Hematopoietic multipotent progenitor cell (in vitro differentiated cells): ENCODE measurements at places on chromosomes 1 and 21.

GRCh38 chr1:214451596-214451995 lies 99.8 kb downstream of the PTPN14 start:
- DNase-seq: no peak

DNA sequence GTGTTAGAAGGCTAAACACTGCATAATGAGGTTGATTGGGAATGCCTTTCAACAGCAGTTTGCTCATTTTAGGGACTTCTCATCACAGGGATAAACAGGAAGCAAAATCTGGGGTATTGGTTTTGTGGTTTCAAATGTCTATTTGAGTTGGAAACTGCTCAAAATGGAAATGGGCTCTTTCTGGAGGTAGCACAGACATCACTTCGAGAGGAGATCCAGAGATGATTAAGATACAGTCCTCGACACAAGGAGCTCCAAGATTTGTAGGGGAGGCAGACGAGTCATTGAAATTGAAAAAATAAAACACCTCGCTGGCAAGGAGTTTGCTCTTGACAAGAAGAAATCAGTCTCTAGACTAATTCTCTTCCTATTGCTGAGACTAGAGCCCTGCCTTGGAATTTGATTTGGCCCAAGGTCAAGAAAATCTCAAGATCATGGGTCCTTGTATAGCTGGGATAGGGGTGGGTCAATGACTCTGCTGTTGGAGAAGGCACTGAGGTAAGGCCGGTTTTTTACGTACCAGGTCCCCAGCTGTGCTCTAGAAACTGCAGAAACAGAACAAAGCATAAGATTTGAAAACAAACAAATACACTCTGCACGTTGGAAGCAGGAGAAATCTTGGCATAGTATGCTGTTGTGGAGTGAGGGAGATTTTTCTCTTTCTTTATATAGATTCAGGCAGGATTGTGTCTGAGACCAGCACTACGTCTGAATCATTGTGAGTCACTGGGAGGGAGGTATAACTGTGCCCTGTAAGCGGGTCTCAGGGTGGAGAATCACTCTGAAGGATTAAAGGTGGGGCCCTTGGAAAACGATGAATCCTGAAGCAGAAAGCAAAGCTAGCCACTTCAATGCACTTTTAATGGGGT lies 17.7 kb upstream of the KLHDC8A start:
- DNase-seq: no peak

GRCh38 chr1:19800076-19800804 lies 524 bp upstream of the TMCO4 start:
- peak; percentile 46 for DNase-seq

DNA sequence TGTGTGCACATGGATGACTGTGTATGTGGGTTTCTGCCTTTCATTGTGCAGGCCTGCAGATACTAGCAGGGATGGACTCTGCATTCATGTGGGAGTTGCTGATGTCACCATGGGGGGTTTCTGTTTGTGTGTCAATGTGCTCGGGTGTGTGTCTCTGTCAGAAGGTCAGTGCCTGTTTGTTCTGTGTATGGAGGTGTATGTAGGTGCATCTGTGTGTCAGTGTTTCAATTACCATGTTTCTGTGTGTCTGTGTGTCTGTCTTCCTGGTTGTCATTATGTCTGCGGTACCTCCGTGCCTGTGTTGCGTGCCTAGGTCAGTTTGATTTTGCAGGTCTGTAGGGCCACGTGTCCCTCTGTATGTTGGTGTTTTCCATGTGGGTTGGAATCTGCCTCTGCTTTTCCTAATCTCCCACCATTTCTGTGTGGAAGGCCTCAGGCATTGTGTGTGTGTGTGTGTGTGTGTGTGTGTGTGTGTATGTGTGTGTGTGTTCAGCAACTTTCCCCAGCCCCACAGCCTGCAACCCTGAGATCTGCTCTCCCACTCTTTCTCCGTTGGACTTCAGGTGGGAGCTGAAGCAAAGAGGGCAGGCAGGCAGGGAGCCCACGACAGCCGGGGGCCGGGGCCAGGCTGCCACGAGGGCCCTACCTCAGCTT lies 36.7 kb upstream of the WASF2 start:
- DNase-seq: no peak

- DNase-seq: no peak
These were observed 2.6 kb downstream of the S100A16 start for GRCh38 chr1:153610334-153610733.

DNA sequence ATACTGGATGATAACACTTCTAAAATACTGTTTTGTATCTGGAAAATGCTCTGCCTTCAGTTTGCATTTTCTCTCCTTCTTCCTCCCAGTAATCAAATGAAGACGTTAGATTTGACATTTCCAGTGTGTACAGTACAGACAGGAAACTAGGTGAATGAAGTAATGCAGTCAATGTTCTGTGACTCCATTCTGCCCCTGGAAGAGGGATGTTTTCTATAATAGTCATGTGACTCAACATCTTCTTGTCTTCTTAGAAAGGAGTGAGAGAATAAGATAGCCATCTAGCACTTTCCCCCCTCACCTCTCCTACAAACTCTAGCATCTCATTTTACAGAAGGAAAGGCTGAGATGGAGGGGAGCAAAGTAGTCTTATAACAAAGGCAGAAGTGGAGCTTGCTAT lies 77.6 kb downstream of the DDR2 start:
- DNase-seq: no peak

- no peak for DNase-seq
These were observed 190.4 kb upstream of the KCTD3 start for GRCh38 chr1:215376544-215377264.

DNA sequence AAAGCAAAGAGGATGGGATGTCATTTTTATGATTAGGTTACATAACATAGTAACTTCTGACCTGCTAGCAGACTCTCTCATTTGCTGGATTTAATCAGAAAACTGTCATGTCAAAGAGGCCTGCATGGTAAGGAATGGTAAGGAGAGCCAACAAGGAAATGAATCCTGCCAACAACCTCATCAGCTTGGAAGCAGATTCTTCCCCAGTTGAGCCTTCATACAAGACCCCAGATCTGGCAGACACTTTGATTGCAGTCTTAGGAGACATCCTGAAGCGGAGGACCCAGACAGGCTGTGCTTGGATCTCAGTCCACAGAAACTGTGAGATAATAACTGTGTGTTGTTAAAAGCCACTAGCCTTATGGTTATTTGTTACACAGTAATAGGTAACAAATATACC lies 27.6 kb upstream of the MARK1 start:
- no peak for DNase-seq

GRCh38 chr21:39315603-39316445 lies 2.4 kb upstream of the BRWD1 start:
- DNase-seq: no peak

DNA sequence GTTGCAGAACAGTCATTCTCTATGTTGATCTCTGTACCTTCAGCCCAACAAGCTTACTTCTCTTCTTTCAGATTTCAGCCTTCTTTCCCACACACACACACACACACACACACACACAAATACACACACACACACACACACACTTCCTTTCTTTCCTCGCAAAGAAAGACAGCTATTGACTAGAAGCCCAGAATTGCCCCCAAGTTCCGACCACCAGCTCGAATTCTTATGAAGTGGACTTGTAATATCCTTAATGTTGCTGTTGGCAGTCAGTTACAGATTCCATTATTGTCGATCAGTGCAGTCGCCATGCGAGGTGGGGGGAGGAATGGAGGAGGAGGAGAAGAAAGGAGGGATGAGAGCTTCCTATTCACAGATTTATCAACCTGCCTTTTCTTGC lies 125.5 kb downstream of the CLEC20A start:
- peak; percentile 28 for DNase-seq

- DNase-seq: no peak
These were observed 281.1 kb upstream of the CXADR start for GRCh38 chr21:17231771-17232170.

DNA sequence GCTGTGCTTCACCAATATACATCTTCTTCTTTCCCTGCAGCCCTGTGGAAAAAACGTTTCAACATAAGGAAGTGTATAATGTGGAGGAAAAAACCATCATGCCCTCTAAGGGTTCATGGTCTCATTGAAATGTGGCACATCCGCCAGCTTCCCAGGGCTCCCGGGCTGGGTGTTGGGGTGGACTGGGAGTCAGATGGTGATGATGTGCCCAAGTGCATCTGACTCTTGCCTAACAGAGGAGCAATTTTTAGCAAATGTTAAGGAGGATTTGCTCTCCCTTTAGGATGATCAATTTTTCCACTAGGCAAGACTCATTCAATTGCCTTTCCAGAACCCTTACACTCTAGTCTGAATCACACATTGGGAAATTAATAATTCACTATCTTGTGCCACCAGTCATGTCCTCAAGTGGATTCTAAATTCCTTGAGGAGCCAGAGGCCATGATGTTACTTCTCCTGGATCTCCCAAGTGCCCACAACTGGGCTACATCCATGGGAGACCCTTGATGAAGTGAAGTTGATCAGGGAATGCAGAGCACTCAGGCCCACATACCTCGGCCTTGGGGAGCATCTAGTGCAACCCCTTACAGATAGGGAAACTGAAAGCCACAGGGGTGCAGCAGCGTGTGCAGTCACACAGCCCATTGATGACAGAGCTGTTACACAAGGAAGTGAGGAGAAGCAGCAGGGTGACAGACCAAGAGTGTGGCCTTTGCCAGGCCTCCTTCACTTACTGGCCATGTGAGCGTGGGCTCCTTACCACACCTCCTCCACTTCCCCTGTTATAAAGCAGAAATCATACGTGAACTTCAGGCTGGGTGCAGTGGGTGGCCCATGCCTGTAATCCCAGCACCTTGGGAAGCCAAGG lies 100.0 kb upstream of the SLC44A3 start:
- peak; percentile 77 for DNase-seq

GRCh38 chr1:28736450-28737306 lies at the start of gene YTHDF2:
YTHDF2 (plus strand) TSS chr1:28736940; CDS start chr1:28737121, 181 bp downstream.
- DNase-seq: peak; percentile 99

DNA sequence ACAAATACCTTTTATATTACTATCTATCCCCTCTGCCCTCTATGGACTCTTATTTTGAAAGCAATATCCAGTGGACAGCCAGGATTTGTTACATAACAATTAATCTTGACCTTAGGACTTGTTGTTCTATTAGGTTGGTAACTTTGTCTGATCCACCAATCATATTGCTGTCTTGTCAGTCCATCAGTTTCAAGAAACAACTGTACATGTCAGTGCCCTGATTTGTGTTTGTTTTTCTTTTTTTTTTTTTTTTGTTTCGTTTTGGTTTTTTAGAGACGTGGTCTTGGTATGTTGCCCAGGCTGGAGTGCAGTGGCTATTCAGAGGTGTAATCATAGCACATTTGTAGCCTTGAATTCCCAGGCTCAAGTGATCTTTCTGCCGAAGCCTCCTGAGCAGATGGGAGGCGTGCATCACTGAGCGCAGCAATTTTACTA lies 1.5 kb upstream of the SCP2 start:
- DNase-seq: no peak

DNA sequence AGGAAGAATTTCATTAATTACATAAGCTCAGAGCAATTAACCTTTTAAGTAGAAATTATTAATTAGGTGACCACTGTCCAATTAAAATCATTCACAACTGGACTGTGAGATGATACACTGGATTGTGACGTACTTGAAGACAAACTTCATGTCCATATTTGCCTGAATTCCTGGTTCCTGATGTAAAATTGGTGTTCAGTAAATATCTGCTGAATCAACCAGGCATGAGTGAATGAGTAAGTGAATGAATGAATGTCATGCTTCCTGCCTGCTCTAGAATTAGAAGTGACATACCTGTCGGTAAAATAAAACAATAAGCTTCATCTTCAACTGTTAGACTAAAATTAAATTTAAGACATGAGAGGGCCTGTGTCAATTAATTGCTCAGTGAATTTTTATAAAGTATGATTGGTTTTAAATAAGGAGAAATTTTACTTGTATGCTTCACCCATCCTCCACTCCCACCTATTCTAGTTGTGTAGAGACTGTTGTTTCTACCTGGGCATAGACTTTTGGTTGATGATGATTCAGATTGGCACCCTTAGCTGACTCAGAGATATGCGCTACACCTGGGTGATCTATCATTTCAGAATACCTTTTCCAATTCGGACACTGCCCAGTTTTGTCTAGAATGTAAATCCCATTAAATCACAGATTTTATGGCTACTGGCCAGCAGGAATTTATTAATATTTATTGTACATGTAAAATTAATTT lies 56.9 kb upstream of the PTGS2 start:
- DNase-seq: no peak

GRCh38 chr21:25307489-25307888 lies 299.8 kb downstream of the MRPL39 start:
- no peak for DNase-seq

DNA sequence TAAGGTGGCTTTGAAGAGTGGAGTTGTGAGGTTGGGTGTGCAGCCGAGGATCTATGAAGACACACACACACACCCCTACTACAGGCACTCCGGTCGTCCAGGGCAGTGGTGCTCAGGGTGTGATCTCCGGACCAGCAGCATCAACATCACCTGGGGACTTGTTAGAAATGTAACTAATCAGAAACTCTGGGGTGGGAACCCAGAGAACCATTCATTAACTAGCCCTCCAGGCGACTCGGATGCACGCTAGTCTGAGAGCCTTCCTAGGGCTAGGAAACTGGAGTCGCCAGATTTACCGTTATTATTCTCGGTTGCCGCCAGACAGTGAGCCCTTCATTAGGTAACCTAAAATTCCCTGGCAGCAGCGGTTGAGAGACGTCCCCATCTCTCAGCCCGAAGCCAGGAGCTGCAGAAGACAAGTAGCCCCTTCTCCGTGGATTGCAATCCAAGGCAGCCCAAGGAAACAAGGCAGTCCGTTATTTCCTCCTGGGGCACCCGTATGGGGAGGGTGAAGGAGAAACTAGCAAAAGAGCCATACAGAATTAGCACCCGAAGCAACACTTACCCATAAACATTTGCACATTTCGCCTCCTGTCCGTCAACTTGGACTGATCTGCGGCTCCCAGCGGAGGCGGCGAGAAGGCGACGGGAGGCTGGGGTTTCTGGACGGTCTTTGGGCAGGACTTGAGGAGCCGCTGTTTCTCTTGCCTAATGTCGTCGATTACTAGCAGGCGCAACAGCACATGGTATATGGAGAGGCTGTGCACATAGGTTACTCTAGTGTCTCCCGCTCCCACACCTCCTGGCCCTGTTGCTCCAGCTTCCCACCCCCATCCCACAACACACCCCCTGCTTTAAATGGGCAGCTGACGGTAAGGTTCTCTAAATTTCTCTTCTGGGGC lies 2.9 kb upstream of the CCN1 start:
- DNase-seq: peak; percentile 38

- peak; percentile 29 for DNase-seq
These were observed 37.0 kb downstream of the CAPN8 start for GRCh38 chr1:223628233-223629125.

DNA sequence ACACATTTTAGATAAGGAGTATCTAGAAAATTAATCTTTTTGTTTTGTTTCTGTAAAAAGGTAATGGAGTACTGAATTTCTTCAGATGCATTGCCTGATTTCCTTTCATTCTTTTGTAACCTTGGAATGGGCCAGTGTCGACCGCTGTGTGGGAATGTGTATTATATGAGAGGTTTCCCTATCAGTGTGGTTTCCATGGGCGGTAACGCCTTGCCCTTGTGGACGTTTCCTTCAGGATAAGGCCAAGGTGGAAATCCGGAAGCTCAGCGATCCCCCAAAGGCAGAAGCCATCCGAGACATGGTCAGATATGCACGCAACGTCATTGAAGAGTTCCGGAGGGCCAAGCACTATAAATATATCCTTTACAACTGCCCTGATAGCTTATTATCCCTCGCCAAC lies 49.8 kb downstream of the SMYD2 start:
- DNase-seq: no peak

GRCh38 chr1:222210776-222211175 lies 337.1 kb downstream of the HHIPL2 start:
- no peak for DNase-seq

GRCh38 chr1:187226396-187226795 lies 397.6 kb downstream of the PLA2G4A start:
- no peak for DNase-seq
